ENCODE measurements at places on chromosomes 11 and 22. TPM values are rescaled to one million over a fixed set of nuclear protein-coding genes. Genes with fewer than 3 reads are reported as not detected.

DNA sequence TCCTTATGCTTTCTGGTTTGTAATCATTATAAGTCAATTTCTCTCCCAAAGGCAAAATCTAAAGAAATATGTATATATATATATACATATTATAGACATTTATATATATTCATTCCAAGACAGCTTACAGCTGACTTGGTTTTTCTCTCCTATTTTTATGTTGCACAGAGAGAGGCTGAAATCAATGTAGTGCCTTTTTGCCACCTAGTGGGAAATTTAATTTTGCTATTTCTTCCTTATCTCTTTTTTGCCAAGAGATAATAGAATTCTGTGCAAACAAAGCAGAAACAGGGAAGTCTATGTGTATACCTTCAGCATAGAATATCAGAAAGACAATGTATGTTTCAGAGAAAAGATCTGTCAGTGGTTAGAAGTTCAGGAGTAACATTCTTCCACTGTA lies 186.0 kb upstream of the ANO5 start:
- DNase-seq = no peak

- DNase-seq = no peak
Observed at GRCh38 chr11:119832202-119832935, 103.4 kb upstream of the NECTIN1 start.

DNA sequence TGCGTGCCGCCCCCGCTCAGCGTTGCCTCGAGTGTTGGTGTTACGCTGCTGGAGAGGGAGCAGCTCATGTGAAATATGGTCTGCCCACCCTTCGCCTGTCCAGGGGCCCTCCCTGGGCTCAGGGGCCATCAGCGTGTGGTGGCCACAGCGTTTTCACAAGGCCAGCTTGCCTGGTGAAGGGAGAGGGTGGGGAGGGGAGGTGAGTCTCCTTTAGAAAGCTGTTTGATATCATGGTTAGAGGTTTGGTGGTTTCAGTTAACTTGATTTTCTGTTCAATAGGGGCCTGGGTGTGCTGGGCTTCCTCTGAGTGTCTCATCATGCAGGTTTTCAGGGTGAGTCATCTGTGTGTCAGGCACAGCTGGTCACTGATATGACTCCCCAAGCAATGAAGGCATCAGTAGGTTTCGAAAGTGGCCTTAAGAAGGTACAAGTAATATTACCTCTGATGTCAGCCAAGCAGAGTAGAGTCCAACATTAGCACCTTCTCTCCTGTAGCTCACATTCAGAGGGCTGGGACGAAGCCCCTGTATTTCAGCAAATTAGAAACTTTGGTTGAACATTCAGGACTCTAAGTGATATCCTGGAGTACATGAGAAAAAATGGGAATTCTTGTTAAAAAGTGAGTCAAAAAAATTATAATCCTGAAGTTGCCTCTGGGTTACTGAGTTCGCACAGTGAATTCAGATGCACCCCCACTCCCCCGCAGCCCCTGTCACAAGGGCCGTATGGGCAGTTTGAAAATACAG lies 172.5 kb downstream of the TBC1D22A start:
- DNase-seq = no peak

DNA sequence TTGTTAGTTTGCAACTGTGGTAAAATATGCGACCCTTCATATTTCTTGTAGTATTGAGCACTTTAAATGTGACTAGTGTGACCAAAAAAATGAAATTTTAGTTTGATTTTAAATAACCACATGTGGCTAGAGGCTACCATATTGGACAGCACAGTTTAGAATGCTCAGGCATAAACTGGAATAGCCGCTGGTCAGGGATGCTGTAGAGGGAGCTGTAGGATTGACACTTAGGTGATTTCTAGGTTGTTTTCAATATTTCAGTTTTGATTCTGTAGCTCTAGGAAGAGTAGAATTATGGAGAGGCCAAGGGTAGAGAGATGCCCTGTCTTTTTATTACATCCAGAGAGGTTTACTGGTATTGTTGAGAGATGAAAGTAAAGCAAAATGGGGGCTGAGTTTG lies 10.8 kb upstream of the VSIG10L2 start:
- DNase-seq = no peak

GRCh38 chr11:46876471-46876870 lies 30.4 kb upstream of the CKAP5 start:
- DNase-seq = no peak

DNA sequence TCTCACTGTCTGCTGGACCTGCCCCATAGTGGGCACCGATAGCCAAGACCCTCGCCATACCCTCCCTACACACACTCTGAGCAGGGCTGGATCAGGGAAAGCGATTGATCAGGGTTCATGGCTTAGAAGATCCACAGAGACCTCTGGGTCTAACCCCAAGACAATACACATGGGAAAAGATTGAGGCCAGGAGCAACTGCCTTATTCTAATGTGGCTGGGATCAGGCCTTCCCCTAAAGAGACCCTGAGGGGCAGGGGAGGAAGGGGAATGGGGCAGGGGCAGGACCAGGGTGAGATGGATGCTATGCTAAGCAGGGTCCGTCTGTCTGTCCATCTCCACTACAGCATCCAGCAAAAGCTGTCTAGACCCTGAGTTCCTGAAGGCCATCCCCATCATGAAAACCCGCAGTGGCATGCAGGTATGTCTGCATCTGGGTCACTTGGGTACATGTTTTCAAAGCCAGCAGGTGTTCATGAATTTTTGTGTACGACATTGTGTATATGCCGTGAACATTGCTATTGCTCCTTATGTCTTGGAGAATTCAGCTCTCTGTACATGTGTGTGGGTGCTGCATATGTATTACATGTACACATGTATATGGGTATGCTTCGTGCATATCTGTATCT lies 15.3 kb upstream of the RELT start:
- no peak for DNase-seq

Gene DGCR6
- total RNA-seq = 1.8 TPM

Gene B4GAT1
- total RNA-seq = 33.9 TPM

Gene MOGAT2
- not detected for total RNA-seq

Gene SNX15
- 18.2 TPM for total RNA-seq
